ENCODE measurements at places on chromosomes 1 and 21. TPM values are rescaled to one million over a fixed set of nuclear protein-coding genes. Genes with fewer than 3 reads are reported as not detected.
A peak's percentile ranks its signal among the peaks of the same experiment; 100 is the strongest.

GRCh38 chr1:79472067-79472656 lies 465.6 kb upstream of the ADGRL4 start:
- DNase-seq: no peak

GRCh38 chr1:61329556-61329955 lies 247.2 kb downstream of the NFIA start:
- DNase-seq: no peak

- peak; percentile 76 for DNase-seq
Observed at GRCh38 chr21:45973475-45974072, 8.0 kb upstream of the COL6A1 start.

JAM2 gene
- 3.1 TPM for total RNA-seq

GRCh38 chr1:177181280-177181630 lies 10.5 kb downstream of the BRINP2 start:
- no peak for DNase-seq

SLC1A7 gene
- 2.4 TPM for total RNA-seq

DNA sequence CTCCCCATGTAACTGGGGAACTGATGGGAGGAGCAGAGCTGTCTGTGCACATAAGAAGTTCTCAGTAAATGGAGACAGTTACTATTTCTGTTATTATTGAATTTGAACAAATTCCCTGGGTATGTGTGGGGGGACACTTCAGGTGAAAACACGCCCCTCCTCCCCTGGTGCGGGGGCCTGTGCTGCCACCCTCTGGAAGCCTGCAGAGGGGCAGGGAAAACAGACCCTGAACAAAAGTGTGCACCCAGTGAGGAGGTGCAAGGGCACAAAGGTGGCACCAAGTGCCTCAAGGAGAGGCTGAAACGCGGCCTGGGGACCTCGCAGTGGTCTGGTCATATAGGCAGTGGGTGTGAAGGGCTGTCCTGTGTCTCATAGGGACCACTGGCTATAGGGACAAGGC lies 18.2 kb upstream of the NADK start:
- no peak for DNase-seq

DNA sequence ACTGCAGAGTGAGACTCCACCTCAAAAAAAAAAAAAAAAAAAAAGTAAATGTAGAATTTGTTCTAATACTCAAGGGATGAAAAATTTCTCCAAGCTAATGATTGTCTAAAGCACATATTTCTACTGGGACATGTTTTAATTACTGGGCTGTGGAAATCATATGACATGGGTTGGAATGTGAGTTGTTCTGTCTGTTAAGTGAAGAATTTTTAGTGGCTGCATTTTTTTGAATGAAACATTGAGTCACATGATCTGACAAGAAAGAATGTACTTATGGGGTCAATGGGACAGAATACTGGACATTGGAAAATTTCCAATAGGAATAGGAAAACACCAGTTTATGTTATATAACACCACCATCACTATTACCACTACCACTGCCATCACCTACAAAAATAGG lies 123.8 kb upstream of the IVNS1ABP start:
- no peak for DNase-seq

GRCh38 chr1:42601472-42601871 lies 56.8 kb upstream of the PPIH start:
- no peak for DNase-seq

CD48 gene
- not detected for total RNA-seq

DNA sequence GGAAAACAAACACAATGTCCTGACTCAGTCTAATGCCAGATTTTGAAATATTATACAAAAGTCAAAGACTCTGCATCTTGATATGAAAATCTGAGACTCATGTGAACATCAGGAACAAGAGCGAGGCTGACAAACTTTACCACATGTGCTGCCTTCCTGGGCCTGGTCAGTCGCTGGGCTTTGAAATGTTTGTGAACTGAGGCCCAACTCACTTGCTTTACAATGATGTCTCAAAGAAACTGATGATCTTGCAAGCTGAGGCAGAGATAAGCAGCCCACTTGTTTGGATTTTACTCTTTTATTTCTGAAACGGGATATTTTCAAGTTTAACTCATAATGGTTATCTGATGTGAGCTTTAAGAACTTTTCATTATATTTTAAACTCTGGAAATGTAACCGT lies 2.1 kb downstream of the BCAR3 start:
- no peak for DNase-seq

DNA sequence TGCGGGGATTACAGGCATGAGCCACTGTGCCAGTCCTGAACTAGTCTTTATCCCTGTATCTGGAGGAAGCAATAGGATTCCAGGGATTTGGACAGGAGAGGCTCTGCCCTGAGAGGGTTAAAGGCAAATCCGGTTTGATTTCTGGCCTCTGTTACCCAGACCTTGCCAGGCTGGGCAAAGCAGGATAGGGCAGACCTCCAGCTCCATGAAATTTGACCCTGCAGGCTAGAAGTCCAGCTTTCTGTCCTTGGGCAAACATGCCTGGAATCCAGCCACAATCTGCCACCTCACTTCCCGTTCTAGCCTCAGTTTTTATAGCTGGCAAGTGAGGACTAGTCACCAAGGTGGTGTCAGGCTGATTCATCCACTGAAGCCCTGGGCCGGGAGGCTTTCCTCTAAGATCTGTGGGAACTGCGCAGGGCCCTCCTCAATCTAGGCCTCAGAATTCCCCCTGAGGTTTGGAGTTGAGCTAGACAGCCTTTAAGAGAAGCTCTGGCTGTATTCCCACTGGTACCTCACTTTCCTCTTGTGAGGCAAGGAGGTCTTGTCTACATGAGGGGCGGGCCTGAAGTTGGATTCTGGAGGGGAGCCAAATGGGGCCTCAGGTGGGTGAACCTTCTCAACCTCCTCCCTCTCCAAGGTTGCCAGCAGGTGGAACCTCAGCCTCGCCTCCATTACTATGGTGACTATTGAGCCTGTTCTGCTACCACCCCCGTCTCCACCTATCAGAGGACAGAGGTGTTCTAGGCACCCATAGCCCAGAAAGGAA lies 7.0 kb upstream of the P3R3URF start:
- peak; percentile 98 for DNase-seq

DNA sequence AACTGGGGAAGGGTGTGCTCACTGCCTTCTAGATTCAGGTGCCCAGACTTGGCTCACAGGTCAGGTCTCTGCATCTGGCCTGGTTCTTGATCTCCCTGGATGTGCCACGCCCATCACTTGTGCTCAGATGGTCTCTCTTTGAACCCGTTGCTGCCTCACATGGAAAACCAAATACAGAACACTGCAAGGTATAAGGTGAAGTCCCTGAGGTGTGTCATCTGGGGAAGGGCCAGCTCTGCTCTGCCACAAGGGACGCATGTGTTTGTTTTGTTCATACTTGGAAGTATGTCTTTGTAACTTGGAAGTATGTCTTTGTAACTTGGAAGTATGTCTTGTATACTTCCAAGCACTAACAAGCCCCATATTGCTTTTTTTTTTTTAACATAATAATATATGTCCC lies 13.4 kb upstream of the CRNN start:
- no peak for DNase-seq

- no peak for DNase-seq
Observed at GRCh38 chr1:210917560-210918169, 216.3 kb downstream of the KCNH1 start.

INKA2 gene
- total RNA-seq: 4.4 TPM

GRCh38 chr1:95386371-95386770 lies 152.4 kb downstream of the RWDD3 start:
- no peak for DNase-seq

CAPN9 gene
- total RNA-seq: not detected

AKR7A3 gene
- total RNA-seq: not detected

DNA sequence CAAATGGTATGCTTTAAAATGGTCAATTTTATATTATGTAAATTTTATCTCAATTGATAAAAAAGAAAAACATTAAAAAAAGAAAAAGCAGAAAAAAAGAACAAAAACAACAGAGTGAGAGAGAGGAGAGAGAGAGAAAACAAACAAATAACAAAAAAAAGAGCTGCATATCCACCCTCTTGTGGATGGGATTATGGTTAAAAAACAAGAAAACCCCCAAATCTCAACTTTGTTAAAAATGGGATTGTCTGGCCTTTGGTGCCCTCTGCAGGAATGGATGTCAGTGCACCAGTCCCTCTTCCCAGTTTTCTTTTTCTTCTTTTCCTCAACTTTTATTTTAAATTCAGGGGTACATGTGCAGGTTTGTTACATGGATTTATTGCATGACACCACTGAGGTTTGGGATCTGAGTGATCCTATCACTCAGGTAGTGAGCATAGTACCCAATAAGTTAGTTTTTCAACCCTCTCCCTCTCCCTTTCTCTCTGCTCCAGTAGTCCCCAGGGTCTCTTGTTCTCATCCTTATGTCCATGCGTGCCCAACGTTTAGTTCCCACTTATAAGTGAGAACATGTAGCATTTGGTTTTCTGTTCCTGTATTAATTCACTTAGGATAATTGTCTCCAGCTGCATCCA lies 28.1 kb downstream of the RNF187 start:
- no peak for DNase-seq

DNA sequence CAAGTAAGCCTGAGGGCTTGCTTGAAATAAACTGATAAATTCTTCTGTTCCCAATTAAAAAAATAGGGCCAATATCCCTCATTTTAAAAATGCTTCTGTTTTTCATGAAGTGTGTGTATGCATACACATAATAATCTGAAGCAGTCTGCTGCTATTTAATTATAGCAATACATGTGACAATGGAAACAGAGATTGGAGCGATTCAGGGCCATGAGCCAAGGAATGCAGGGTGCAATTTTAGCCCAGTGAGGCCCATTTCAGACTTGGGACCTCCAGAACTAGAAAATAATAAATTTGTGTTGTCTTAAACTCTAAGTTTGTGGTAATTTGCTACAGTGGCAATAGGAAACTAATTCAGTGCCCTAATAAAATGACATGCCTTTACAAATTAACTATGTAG lies 264.9 kb downstream of the LTN1 start:
- DNase-seq: no peak

DNA sequence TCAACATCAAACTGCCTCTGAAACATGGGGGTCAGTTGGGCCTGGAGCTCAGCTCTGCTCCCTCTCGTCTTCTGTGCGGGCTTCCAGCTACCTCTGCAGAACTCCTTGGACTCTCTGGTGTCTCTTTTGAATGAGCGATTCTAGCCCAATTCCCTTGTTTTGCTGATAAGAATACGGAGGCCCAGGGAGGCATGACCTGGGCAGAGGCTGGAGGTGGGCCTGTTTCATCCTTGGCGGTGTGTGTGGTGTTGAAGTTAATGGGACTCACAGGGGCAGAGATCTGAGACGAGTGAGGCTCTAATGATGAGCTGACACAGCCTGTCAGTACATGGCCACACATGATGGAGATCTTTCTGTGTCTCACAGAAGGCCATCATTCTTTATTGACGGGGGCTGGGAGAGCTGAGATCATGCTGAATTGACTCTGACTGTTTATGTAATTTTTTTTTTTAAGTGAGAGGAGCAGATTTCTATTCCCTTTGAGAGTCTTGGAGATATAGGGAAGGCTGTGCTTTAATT lies 134.5 kb downstream of the URB2 start:
- no peak for DNase-seq

KIF14 gene
- total RNA-seq: 13.5 TPM

PTGER3 gene
- total RNA-seq: 2.4 TPM

DNA sequence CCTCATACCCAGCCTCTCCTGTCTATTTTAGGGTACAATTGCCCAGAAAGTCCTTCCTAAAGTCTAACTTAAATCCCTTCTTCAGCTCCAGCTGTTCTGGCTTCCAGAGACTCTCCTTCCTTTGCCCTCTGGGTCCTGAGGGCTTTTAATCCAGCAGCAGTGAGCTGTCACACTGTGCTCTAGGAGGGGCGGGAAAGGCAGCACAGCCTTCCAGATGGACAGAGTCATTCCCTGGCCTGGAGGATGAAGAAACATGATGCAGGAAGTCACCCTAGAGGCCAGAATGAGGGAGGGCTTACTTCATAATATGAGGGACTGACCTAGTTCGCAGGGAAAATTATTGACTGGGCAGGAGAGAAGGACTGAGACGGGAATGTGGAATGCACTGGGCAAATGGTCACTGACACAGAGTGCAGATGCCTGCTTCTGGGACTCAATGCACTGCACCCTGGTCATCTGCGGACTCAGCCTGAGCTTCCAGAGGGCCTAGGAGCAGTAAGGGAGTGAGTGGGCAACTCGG lies 1.3 kb downstream of the SH2D2A start:
- peak; percentile 52 for DNase-seq

TRNP1 gene
- total RNA-seq: 3.3 TPM

DNA sequence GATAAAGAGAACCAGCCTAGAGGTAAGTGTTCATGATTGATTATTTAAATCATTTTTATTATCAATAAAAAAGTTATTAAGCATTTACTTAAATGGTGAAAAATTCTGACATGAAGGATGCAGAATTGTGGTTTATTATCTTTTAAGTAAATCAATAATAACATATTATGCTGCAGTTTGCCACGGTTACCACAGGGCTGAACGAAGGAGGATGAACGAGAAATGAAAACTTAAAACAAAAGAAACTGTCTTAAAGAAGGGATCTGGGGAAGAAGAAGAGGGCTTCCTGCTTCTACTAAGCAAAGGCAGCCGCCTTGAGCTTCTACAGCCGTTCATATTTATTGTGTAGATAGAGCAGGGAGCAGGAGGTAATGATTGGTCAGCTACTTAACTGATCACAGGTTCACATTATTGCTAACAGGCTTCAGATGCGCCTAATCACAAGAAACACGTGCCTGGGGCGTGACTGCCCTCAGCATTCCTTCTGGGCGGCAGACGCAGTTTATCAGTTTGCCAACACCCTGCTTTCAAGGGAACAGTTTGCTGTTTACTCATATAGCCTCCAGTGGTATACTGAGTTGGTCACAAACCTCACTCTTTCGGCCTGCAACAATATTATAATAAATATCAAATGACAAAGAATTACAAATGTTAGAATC lies 5.8 kb upstream of the FNBP1L start:
- no peak for DNase-seq

DNA sequence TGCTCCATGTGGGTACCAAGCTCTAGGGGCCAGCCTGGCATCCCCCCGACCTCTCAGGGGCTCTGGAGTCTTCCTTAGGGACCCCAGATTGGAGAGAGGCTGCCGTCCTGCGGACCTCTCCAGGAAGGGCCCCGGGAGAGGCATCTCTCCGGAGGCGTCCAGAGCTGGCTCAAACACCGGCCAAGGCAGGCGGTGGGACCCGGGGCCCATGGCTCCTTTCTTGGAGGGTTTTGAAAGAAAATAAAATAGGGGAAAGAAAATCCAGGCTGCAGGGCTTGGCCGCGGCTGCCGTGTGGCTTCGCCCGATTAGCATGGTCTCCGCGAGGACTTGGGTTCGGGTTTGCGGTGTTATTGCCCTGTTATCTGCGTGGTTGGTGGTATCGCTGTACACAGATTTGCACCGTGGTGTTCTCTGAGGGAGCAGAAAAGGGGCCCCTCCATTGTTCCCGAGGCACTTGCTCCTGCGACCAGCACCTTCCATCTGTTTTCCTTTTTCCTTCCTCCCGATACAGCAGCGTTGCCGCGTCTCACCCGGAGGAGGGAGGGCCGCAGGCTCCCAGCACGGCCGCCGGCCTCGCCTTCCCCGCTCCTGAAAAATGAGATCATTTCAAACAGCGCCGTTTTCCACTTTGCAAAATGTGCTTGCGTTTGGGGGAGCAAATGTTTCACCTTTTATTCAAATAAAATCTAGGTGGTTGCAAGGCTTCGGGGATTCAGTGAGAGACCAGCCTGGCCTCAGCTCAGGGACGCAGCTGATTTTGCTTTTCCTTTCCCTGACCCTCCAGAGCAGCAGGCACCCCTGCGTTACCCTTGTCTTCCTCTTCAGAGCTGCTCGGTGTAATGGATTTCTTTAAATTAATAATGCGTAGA lies 86.3 kb downstream of the PRDM16 start:
- DNase-seq: no peak

GRCh38 chr1:229572286-229572685 lies 13.8 kb upstream of the ABCB10 start:
- no peak for DNase-seq

GRCh38 chr21:27423038-27423437 lies 456.1 kb upstream of the ADAMTS5 start:
- peak; percentile 88 for DNase-seq
